NCI-H748 treated with DMSO at 0.1 percent for 48 hours (cell line): ENCODE measurements at places on chromosomes 6 and 20.

DNA sequence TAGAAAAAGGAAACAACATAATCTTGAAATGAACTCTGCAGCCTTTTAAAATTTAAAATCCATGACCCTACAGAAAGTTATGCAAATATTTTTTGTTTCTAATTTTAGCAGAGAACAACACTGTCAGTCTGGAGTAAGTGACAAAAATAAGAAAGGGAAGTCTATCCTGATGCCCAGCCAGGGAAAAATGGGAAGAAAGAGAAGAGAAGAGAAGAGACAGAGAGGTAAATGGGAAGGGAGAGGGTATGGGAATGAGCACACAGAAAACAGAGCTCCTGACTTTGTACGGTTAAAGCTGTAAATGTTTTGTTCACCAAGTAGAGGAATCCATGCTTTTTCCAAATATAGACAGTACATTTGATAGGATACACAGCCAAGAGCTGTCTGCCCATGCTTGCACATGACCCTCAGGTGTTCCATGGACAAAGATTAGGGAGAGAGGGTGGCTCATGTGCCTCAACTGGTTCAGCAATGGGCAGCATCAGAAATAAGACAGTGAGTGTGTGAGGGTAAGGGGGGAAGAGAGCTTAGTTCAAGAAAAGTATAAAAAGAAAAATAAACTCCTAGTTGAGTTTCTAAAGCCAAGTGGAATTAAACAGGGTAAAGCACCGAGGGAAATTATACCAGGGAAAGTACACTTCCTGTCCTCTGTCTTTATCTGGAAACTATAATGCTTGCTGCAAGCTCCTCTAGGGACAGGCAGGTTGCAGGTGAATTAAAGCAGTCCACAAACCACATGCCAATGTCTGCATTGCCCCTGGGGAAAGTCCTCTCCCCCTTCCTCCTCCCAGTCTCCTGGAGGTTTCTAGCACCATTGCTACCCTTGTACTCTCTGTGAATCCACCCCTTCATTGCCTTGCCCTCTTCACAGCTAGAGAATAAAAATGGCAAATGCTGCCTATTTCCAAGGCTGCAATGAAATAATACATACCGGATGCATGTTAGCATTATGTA is 30.0 kb downstream of the MAP3K5 start:
- no peak for DNase-seq

- DNase-seq: no peak
These were observed 10.6 kb upstream of the RBBP8NL start for GRCh38 chr20:62437927-62438326.

- DNase-seq: no peak
These were observed 278.2 kb downstream of the CDC5L start for GRCh38 chr6:44665683-44666082.

DNA sequence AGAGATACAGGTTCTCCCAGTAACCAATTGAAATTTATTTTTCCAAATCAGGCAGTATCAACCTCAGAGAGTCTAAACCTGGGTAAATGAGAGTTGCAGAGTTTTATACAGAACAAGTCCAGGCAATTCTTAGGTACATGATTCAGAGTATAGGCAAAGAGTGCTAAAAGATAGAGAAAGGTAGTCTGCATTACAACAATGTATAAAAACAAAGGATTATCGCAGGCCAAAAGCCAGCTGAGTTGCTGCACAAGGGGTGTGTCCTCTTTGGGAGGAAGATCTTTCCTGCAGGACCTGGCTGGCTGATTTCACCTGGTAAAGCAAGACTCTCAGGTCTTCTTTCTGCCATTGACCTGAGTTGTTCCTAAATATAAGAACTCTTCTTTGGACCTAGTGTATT is 48.9 kb upstream of the ECHDC1 start:
- no peak for DNase-seq

- no peak for DNase-seq
These were observed 366.1 kb downstream of the MAFB start for GRCh38 chr20:40322941-40323340.

DNA sequence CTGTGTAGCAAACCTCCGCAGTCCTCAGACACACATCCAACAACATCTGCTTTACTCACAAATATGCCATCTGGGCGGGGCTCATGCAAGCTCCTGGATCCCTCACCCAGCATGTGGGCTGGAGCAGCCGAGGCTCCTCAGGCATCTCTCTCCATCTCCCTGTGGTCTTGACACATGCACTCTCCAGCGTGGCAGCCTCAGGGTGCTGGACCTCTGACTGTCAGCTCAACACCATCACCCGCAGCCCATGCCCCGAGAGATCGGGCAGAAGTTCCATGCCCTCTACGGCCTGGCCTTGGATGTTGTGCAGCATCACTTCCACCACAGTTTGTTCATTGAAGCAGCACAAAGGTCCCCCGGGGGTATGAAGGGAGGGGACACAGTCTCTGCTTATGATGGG is 32.6 kb upstream of the CD93 start:
- no peak for DNase-seq

DNA sequence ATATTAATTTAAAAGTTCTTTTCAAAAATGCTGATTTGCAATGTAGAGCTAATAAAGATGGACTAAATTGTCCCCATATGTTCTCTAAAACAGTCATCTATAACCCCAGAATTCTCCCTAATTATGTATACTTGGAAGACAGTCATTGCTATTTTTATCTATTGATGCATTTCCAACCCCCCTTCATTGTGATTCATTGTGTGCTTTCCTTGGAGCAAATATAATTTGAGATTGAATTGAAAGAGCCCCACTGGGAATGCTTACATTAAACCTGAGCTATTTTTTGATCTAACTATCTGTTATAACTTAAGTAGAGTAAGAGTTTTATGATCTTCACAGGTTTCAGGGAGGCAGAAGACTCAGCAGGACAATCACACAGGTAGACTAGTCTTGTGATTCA is 73.7 kb upstream of the PTCHD4 start:
- DNase-seq: peak; percentile 97

- DNase-seq: no peak
These were observed 55.0 kb upstream of the HLA-A start for GRCh38 chr6:29887330-29887818.
